ENCODE measurements at places on chromosomes 6 and 20. TPM values are rescaled to one million over a fixed set of nuclear protein-coding genes. Genes with fewer than 3 reads are reported as not detected.

- no peak for DNase-seq
Measured at GRCh38 chr6:20965915-20966314, 431.7 kb downstream of the CDKAL1 start.

- DNase-seq: no peak
Measured at GRCh38 chr6:12890171-12890790, 173.7 kb downstream of the PHACTR1 start.

- no peak for DNase-seq
Measured at GRCh38 chr20:44234566-44235317, 12.4 kb upstream of the GDAP1L1 start.

The SCUBE3 gene
- 7.7 TPM for total RNA-seq

The TMEM244 gene
- not detected for total RNA-seq
